ENCODE measurements at places on chromosomes 11 and 22.

DNA sequence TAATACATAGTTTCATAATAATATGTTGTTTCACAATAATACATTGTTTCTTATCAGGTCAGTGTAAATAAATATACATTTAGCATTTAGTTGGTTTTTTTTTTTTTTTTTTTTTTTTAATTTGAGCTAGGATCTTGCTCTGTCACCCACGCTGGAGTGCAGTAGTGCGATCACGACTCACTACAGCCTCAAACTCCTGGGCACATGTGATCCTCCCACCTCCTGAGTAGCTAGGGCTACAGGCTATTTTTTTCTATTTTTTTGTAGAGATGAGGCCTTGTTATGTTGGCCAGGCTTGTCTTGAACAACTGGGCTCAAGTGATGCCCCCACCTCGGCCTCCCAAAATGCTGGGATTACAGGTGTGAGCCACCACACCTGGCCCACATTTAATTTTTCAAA lies 43.5 kb downstream of the MIAT start:
- no peak for DNase-seq

GRCh38 chr11:26960281-26960680 lies 33.6 kb upstream of the FIBIN start:
- no peak for DNase-seq

DNA sequence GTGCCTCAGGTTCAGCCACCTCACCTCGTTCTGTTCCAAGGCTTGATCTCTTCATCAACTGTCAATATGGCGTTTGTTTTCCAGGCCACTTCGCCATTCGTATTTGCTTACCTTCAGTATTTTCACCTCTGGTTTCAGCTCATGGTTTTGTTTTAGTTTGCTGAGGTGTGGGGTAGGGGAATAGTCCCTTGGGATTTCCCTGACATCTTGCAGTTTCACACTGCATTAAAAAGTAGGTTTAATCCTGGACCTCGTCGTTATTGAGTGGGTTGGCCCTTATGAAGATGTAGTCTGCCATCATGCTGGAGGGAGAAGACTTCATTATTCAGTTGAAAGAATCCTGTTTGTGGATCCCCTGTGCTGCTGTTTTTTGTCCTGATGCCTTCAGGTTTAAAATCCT lies 46.0 kb downstream of the C11orf91 start:
- no peak for DNase-seq

- DNase-seq, result no peak
These were observed 42.9 kb upstream of the AKIP1 start for GRCh38 chr11:8867931-8868631.

- DNase-seq, result no peak
These were observed 3.3 kb downstream of the A4GALT start for GRCh38 chr22:42717197-42717928.

Measured in RWPE2 (cell line).